ENCODE measurements at places on chromosomes 7 and 10. TPM values are rescaled to one million over a fixed set of nuclear protein-coding genes. Genes with fewer than 3 reads are reported as not detected.

DNA sequence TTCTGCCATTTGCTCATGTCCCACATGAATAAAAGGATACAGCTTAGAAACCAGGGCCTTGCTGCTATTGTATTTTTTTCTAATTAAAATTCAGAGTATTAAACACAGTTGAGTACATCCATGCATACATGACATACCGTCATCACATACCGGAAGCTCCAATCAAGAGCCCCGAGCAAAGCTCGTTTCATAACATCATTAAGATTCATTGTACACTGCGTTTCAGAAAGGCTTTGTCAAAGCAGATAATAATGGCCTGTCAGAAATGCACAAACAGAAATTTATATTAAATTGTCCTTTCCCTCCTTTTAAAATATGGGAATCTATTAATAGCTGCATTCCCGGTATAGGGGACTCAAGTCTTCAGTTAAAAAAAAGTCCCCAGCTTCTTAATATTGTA lies 103.4 kb downstream of the PRTFDC1 start:
- DNase-seq: no peak

- no peak for DNase-seq
Measured at GRCh38 chr10:78169214-78169613, 135.6 kb downstream of the RPS24 start.

The CDNF gene
- 0.28 TPM for total RNA-seq

DNA sequence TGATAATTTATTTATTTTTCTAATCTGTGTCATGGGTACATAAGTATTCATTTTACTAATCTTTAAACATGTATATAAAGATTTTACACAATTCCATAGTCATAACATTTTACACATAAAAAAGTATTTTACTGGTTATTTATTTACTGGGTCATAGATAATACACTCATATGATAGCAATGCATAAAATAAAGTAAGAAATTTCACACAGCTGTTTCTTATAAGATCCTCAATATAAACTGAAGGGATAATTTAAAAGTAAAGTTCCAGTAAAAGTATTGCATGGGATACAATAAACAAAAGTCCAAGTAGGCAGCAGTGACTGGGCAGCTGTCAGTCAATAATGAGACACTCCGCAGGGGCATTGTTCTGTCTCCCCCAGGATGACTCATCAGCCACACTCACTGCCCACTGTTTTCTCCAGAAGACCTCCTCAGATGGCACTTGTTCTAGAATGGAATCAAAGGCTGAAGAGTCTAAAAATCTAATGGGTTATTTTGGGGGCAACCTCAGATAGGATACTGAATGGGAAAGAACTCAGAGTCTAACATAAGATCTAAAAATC lies 32.7 kb downstream of the DPY19L1 start:
- no peak for DNase-seq

- no peak for DNase-seq
Measured at GRCh38 chr10:107032700-107033401, 131.7 kb downstream of the SORCS1 start.

DNA sequence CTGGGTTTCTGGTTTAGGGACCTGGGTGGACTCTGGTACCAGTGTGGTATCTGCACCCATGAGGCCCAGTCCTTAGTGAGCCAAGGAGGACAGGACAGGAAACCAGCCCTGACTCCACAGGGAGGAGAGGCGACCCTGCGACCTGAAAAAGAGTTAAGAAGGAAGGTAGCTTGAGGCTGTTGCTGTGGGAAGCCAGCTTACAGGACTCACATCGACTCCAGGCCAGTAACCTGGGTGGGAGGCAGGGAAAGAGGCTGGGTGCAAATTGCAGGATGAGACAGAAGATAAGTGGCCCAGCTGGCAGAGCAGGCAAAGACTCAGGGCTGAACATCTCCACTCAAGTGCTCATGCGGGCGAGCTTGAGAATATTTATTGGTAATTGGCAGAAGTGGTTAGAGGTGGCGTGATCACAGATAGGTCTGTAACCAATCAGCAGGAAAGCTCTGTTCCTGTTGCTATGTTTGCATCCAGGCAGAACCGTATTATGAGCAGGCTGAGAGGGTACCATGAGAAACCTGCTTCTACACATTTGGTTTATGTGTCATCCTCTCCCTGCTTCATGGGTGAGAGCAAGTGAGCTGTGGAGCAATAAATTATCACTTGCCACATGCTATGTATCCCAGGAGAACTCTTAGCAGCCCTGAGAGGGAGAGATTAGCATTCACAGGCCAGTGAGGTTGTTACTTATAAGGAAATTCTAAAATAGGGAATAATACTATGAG lies 11.0 kb downstream of the TLL2 start:
- DNase-seq: no peak

- DNase-seq: peak; percentile 93
Measured at GRCh38 chr7:97973206-97973658, 16.8 kb downstream of the OCM2 start.

GRCh38 chr7:127872122-127872521 lies 159.1 kb downstream of the LRRC4 start:
- DNase-seq: no peak

The PLEKHA1 gene
- total RNA-seq: 38.2 TPM

GRCh38 chr7:42107484-42108240 lies 129.3 kb downstream of the GLI3 start:
- peak; percentile 81 for DNase-seq

DNA sequence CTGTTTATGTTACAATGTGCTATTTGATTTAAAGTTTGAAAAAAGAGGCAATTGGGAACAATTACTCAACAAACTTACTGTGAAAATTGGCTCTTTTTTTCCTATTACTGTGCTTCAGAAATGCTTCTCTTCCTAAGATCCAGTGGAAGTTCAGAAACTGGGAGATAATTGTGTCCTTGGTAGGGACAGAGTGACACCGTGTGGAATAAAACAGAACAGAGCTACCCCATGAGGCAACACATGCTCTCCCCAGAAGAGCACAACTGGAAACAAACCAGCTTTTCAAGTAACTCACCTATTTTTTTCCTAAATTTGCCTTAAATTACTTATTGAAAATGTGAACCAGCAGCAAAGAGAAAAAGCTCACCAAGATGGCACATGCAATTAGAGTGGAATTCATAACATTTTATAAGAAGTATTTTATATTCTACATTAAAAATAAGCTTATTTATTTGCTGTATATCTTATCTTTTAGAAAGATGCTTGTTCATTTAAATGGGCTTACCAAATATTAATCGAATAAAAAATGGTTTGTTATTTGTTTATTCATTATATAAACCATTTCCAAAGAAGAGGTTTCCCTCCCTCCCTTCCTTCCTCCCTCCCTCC lies 346.1 kb upstream of the ANKRD30A start:
- DNase-seq: peak; percentile 73

GRCh38 chr7:28512668-28513440 lies 100.5 kb downstream of the CREB5 start:
- DNase-seq: no peak

The CCNJ gene
- 26.8 TPM for total RNA-seq

The ARF5 gene
- total RNA-seq: 180 TPM

- DNase-seq: no peak
Measured at GRCh38 chr7:114298011-114298410, 116.6 kb upstream of the FOXP2 start.

GRCh38 chr7:29896685-29897411 lies 90.5 kb downstream of the WIPF3 start:
- no peak for DNase-seq

GRCh38 chr7:135710417-135711138 lies 17.4 kb downstream of the SLC13A4 start:
- DNase-seq: peak; percentile 90

Measured in H7 (cell line).